ENCODE measurements at places on chromosomes 5 and 9. TPM values are rescaled to one million over a fixed set of nuclear protein-coding genes. Genes with fewer than 3 reads are reported as not detected.

- no peak overlapping the region for H3K27ac ChIP-seq
- no peaks in the 10 kb centered on the region for H3K4me1 ChIP-seq
- no peak for DNase-seq
- H3K4me3 ChIP-seq = no peak overlapping the region
- H3K27me3 ChIP-seq = no peaks in the 10 kb centered on the region
Measured at GRCh38 chr5:10478436-10478835, 36.8 kb downstream of the ROPN1L start.

- H3K27me3 ChIP-seq = no peaks in the 10 kb centered on the region
- no peak overlapping the region for H3K27ac ChIP-seq
- no peak overlapping the region for H3K4me3 ChIP-seq
- DNase-seq = no peak
- H3K4me1 ChIP-seq = no peaks in the 10 kb centered on the region
- no peaks in the 10 kb centered on the region for H3K36me3 ChIP-seq
Measured at GRCh38 chr9:113467183-113467582, 3.7 kb downstream of the RGS3 start.

DNA sequence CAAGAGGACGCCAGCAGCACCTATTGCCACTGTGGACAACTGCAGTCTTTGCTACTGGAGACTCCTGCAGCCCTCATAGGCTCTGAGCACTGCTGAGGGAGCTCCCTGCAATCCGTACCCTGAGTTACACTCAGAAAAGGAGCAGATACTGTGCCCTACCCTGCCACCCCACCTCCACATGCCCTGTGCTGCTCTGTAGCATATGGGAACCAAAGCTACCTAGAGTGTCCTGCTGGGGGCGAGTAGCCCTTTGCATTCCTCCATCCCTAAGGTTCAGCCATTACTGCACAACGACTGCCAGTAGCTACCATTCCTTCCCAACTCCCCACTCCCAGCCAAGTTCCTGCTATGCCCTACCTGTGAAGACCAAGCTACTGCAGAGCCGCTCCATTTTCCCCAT, 90.2 kb upstream of the SNCAIP start:
- DNase-seq = no peak
- no peak overlapping the region for H3K27ac ChIP-seq
- H3K4me1 ChIP-seq = no peaks in the 10 kb centered on the region
- H3K27me3 ChIP-seq = peaks cover 4% of the 10 kb centered on the region
- no peaks in the 10 kb centered on the region for H3K36me3 ChIP-seq

DNA sequence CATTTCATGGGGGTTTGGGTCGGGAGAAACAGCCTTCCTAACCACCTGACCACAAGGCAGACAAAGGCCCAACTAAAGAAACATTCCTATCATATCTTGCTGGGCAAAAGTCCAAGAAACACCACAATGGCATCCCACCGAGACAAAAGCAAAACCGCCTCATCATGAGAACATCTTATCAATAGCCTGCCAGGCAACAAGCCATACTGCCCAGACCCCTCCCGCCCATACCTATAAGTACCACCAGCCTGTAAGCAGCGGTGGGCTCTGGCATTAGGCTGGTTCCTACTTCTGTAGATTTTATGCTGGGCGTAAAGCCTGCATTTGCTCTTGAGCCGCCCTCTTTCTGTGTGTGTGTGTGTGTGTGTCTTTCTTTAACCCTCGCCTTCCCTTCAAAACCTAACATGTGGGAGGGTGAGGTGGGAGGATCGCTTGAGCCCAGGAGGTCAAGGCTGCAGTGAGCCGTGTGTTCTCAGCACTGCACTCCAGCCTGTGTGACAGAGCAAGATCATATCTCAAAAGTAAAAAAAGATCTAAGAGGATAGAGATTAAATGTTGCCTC, 56.9 kb downstream of the PDE6A start:
- no peaks in the 10 kb centered on the region for H3K36me3 ChIP-seq
- no peak overlapping the region for H3K27ac ChIP-seq
- H3K27me3 ChIP-seq = peaks cover 5% of the 10 kb centered on the region

DNA sequence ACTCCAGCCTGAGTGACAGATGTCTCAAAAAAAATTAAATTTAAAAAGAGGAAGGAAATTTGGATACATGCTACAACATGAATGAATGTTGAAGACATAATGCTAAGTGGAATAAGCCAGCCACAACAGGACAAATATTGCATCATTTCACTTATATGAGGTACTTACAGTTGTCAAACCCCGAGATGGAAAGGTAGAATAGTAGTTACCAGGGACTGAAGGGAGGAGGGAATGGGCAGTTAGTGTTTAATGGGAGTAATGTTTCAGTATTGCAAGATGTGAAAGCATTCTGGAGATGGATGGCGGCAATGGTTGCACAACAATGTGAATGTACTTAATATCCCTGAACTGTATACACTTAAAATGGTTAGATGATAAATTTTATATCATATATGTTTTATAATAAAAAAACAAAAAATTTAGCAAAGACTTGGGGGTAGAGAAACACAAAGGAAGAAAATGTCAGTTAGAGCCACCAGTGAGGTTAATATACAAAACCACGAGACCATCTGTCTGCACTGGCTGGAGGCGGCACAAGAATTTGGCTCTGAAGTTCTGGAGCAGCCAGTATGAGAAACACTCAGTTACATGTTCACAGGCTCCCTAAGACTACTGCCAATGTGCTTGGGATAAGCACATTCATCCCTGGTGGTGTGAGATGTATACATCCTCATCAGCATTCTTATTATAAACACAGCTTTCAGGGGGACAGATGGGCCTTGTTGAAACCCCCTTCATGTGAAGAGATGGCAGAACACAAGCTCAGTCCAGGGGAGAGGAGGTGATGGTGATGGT, 37.0 kb upstream of the RPS23 start:
- no peak for DNase-seq
- no peaks in the 10 kb centered on the region for H3K4me1 ChIP-seq
- no peaks in the 10 kb centered on the region for H3K36me3 ChIP-seq

DNA sequence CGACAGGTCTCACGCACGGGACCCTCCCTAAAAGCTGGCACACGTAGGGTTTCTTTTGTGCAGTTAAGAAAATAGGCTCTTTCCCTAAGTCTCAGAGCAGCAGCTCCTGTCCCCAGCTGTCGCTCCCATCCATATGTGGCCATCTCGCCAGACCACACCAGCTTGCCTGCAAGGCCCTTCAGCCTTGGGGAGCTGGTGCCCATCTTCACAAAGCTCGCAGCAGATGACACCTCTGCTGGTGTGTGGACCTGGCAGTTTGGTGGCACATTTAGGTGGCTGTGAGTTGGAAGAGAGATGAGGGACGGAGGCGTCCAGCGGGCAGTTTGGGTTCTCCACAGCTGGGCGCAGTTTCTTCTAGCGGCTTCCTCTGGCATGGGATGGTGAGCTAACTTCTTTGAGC, 239.0 kb downstream of the FANCC start:
- no peak overlapping the region for H3K27ac ChIP-seq
- H3K4me3 ChIP-seq = no peak overlapping the region
- no peak for DNase-seq

DNA sequence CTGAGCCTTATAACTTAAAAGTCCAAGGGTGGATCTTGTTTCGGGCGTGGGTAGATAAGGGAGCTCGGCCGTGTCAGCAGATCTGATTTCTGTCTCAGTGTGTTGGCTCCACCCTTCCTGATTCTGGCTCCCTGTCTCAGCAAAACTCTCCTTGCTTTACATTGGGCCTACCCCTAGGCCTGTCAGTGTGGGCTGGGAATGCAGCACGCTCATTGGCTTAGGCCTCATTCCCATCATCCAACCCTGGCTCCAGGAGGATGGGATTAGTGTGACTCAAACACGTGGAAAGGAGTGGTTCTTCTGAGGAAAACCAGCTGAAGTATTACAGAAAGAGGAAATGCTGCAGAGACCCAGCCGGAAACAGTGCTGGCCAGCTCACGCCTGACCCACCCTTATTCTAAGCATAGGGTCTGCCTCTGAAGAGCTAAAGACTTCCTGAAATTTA, 59.9 kb downstream of the ZFAND5 start:
- no peak for DNase-seq
- H3K27ac ChIP-seq = peak overlapping the region; percentile 59
- no peak overlapping the region for H3K4me3 ChIP-seq
- H3K36me3 ChIP-seq = no peaks in the 10 kb centered on the region
- peaks cover 14% of the 10 kb centered on the region for H3K4me1 ChIP-seq

- H3K36me3 ChIP-seq = no peaks in the 10 kb centered on the region
- H3K27ac ChIP-seq = no peak overlapping the region
- no peak for DNase-seq
- no peaks in the 10 kb centered on the region for H3K27me3 ChIP-seq
Measured at GRCh38 chr5:62029303-62029702, 276.7 kb upstream of the KIF2A start.

DNA sequence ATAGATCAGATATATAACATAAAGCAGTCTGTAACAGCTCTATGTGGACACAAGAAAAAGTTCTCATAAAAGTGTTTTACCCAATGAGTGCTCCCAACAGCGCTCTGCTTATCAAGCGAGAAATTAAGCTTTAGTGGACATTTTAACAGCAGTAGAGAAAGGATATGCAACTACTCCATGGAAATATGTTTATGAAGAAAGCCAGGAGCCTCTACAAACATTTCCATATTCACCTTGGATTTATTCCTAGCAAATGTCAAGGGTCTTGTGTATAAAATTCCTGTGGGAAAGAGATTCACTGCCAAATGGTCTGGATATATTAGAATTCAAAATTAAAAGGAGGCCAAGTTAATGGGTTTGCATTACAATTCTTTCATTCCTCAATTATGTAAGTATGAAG, 66.5 kb downstream of the DTWD2 start:
- no peaks in the 10 kb centered on the region for H3K36me3 ChIP-seq
- no peaks in the 10 kb centered on the region for H3K27me3 ChIP-seq
- no peaks in the 10 kb centered on the region for H3K4me1 ChIP-seq
- no peak overlapping the region for H3K27ac ChIP-seq
- no peak for DNase-seq

DNA sequence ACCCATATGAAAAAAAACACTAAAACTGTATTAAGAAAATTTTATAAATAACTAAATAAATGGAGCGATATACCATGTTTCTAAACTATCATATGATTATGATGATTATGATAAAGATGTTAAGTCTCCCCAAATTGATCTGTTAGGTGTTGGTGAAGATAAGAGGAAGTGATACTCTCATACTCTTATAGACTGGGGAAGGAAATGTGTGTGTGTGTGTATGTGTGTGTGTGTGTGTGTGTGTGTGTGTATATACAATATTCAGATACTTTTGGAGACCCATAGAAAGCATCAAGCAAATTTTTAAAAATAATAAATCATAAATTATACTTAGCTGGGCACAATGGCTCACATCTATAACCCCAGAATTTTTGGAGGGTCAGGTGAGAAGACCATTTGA, 62.9 kb downstream of the TMEM232 start:
- no peaks in the 10 kb centered on the region for H3K36me3 ChIP-seq
- H3K27ac ChIP-seq = no peak overlapping the region
- no peaks in the 10 kb centered on the region for H3K4me1 ChIP-seq
- no peak for DNase-seq

DNA sequence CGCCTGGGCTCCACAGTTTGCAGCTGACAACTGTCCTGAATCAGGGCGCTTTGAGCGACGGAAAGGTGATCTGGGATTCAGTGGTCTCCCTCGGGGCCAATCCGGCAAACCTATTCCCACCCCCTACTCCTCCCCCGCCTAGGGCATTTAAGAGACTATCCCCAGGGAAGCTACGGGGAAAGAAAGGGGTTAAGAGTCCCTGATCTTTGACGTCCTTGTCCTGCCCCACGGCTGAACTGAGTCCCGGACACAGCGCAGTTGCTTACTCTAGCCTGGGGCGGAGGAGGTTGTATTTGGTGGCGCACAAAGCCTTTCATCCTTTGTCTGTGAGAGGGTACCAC, 3.4 kb downstream of the RORB start:
- peaks cover 42% of the 10 kb centered on the region for H3K4me1 ChIP-seq
- H3K27ac ChIP-seq = no peak overlapping the region
- no peak overlapping the region for H3K4me3 ChIP-seq

DNA sequence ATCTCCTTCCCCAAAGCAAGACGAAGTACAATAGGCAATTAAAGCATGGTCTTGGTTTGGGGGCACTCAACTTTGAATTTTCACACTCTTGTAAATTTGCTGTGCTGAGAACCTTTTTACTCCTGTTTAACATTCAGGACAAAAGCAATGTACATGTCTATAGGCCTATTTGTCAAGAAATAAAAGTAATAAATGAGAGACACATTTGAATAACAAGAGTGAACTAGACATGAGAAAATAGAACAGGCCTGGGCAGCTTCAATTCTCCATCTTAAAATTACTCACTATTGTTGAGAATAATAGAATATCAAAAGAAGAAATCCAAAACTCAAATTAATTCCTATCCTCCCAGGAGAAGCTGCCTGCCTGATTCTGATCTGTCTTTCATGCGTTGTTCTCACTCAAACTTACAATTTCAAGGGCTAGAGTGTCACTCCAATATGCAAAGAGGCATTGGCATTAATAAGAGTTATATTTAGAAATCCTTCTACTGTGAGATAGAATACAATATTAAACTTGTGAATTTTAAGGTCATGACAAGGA, 192.9 kb upstream of the CCNG1 start:
- H3K27ac ChIP-seq = no peak overlapping the region
- H3K36me3 ChIP-seq = no peaks in the 10 kb centered on the region
- no peak for DNase-seq
- no peak overlapping the region for H3K4me3 ChIP-seq

DNA sequence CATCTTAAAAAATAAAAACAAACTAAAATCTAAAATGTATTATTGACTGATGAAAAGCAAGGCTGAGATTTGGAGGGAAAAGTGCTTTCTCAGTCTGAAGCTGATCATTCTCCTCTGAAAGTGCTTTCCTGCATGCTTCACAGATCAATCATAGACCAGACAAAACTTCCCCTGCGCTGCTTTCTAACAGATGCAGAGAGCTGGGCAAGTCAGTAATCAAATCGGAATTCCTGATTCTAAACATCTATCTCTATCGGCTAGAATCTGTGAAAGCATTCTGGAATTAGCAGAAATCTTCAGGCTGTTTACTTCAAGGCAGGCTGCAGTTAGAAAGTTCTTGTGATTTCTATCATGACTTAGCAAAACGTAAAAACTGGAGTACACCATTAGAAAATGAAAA, 15.6 kb upstream of the FAM81B start:
- H3K4me1 ChIP-seq = peaks cover 2% of the 10 kb centered on the region
- no peaks in the 10 kb centered on the region for H3K27me3 ChIP-seq
- no peak overlapping the region for H3K27ac ChIP-seq
- H3K4me3 ChIP-seq = no peak overlapping the region
- no peak for DNase-seq

DNA sequence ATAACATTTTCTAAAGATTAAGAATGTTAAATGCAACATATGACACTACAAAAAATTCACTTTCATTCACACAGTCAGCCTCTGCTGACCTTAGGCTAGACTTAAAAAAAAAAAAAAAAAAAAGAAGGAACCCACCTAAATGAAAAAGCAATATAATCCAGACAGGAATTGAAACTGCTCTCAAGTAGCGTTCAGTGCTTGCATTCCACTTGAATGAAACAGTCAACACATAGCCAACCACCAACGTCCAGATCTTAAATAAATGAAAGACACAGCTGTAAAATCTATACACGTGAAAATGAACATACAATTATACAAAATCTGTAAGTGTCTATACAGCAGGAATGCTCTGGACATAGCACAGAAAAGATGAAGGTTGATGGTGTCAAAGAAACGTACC, 11.4 kb downstream of the TMEM245 start:
- no peak for DNase-seq
- H3K4me3 ChIP-seq = no peak overlapping the region
- peaks cover 27% of the 10 kb centered on the region for H3K4me1 ChIP-seq
- no peak overlapping the region for H3K27ac ChIP-seq
- H3K27me3 ChIP-seq = no peaks in the 10 kb centered on the region

MAMDC4 gene
- 10.7 TPM for total RNA-seq

ZNF608 gene
- 1.0 TPM for total RNA-seq

GLDC gene
- total RNA-seq = 0.79 TPM

POU5F2 gene
- 2.0 TPM for total RNA-seq

IL4 gene
- total RNA-seq = not detected

NR2F1-AS1 gene
- total RNA-seq = not detected

PCDH12 gene
- not detected for total RNA-seq

C9 gene
- total RNA-seq = 0.44 TPM

INSL4 gene
- total RNA-seq = not detected

FBXO4 gene
- total RNA-seq = 13.7 TPM
